Left cardiac atrium (tissue), 4 donors: ENCODE measurements at places on chromosomes 13 and 19.

GRCh38 chr13:109610517-109610916 lies 175.9 kb downstream of the IRS2 start:
- peak; percentile 31 for DNase-seq

GRCh38 chr13:29411481-29411880 lies 184.0 kb downstream of the SLC7A1 start:
- DNase-seq: no peak

DNA sequence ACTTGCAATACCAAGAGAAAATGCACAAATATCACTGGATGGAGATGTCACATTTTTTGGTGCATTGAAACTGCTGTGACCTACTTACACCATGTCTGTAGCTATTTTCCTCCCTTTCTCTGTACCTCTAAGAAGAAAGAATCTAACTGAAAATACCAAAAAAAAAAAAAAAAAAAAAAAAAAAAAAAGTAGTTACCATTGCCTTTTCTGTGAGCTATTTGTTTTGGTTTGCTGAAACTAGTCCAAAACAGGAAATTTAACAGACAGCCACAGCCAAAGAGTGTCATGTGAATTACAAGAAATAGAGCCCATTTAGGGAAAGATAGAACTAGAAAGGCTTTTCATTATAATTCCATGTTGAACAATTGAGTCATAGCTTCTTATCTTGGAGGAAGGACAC lies 37.3 kb downstream of the TNFSF13B start:
- no peak for DNase-seq

- no peak for DNase-seq
Observed at GRCh38 chr19:50823389-50824042, at the start of gene KLK1. Gene KLK1, minus strand, starts transcription at chr19:50823787. Its CDS starts 39 bp downstream, at chr19:50823748.

DNA sequence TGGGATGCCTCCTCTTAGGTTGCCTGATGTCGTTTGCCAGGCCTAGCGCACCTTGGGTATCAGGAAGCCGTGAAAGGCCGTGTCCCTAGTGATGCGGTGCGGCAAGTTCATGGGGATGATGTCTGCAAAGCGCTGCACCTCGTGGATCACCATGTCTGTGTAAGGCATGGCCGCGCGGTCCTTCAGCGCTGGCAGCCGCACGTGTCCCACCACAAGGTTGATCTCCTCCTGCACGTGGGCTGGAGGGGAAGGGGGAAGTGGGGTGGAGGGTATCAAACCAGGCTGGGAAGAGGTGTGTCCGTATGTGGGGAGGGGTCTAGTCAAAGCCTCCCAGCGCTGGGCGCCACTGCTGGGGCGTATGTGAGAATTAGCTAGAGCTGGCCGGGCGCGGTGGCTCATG lies 23.2 kb downstream of the EGLN2 start:
- no peak for DNase-seq
